ENCODE measurements at places on chromosomes 13 and 19. TPM values are rescaled to one million over a fixed set of nuclear protein-coding genes. Genes with fewer than 3 reads are reported as not detected.

GRCh38 chr19:41887711-41888382 lies 4.9 kb downstream of the ARHGEF1 start:
- peak; percentile 64 for DNase-seq

The TEX101 gene
- total RNA-seq, result not detected

The SLC46A3 gene
- total RNA-seq, result 0.54 TPM

The KIR2DL4 gene
- total RNA-seq, result not detected

DNA sequence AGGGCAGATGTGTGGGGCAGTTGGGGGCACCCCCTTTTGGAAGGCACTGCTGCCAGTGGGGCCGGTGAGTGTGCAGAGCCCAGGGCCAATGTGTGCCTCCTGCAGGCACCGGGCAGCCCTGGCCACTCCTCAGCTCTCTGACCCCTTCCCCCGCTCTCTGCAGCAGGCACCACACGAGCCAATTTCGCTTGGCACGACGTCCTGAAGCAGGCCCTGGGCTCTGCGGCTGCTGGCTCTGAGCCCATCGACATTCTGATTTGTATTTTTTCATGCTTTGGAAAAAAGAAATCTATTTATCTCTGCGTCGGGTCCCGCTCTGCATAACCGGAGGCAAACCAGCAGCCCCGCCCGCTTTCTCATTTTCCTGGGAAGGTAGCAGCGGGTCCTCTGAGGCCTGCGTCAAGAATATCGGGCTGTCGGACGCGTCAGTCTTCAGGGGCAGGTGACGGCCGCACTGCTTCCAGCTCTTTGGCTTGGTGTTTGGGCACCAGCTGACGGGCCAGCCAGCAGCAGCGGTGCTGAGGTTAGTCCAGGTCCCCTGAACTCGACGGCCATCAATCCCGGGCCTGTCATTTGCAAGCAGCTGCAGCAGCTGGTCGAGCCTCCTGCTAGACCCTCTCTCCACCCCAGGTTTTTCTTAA lies 134.3 kb downstream of the KDM4B start:
- peak; percentile 12 for DNase-seq

The CLEC11A gene
- 19.2 TPM for total RNA-seq

DNA sequence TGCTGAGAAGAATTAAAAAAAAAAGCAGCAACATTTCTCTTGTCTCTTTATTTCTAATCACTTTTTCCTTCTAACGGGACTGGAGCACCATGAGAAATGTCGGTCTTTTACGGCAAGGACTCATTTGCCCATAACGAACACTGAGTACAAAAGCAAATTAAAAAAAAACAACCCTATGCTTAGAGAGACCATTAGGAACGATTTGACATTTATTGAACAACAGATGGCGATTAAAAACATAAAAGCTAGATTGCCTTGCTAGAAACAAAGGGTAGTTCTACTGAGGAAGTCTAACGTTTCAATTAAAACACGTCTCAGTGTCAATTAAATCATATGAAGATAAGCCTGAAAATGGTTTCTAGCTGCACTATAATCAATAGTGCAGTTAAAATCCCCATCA lies 51.1 kb downstream of the OLFM4 start:
- DNase-seq, result no peak

- no peak for DNase-seq
Observed at GRCh38 chr19:53883231-53883661, 1.2 kb downstream of the PRKCG start.

Measured in IMR-90 (cell line).